ENCODE measurements at places on chromosomes 1 and 21. TPM values are rescaled to one million over a fixed set of nuclear protein-coding genes. Genes with fewer than 3 reads are reported as not detected.
A peak's percentile ranks its signal among the peaks of the same experiment; 100 is the strongest.

GRCh38 chr1:56583957-56584468 is 4.7 kb upstream of the PLPP3 start:
- DNase-seq: no peak

- no peak for DNase-seq
Observed at GRCh38 chr1:24957808-24958752, 28.0 kb upstream of the RUNX3 start.

DNA sequence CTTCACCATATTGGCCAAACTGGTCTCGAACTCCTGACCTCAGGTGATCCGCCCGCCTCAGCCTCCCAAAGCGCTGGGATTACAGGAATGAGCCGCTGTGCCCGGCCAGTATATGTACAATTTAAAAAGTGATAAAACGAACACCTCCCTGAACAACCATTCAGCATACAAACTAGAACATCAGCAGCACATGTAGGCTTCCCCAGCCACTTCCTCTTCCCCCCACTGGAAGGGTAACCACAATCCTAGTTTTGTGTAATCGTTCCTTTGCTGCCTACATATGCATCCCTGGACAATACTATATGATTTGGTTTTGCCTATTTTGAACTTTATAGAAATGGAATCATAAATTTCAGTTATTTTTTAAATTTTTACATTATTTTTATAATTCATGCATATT is 60.4 kb downstream of the DESI2 start:
- no peak for DNase-seq

DNA sequence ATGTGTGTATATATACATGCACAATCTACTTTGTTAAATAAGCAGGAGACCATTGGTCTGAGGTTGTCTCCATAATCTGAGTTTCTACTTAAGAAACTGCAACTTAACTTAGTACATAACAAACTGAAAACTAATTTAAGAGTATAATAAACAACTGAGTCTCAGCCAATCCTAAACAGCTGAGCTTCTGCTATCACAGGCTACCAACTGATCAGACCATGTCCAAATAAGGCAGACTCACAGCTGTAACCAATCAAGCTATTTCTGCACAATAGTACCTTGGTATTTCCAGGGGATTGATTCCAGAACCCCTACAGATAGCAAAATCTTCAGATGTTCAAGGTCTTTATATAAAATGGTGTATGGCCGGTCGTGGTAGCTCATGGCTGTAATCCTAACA is 26.0 kb upstream of the C1orf146 start:
- DNase-seq: no peak

DNA sequence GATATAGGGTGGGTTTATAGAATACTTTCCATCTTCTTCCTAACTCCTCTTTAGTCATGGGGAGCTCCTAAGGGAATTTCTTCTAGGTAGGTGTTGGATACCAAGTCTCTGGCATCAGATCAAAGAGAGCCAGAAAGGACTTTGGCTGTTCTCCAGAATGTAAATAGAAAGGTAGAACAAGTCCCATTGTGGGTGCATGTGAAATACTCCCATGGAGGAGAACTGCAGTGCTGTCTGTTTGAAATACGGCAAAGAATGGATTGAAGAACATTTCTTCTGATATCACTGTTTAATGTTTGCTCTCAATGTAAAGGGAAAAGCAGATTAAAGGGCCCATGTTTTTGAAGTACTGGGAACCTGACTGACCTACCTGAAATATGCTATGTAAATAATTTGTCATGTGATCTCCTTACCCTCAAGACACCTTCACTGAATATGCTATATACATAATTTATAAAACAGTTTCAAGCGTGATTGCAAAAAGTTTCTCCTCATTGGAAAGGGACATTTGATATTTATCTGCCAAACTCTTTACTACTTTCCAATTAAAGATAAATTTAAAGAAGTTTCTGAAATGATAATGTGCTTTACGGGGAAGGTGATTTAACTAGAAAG is 65.9 kb downstream of the LAMC1 start:
- no peak for DNase-seq

DNA sequence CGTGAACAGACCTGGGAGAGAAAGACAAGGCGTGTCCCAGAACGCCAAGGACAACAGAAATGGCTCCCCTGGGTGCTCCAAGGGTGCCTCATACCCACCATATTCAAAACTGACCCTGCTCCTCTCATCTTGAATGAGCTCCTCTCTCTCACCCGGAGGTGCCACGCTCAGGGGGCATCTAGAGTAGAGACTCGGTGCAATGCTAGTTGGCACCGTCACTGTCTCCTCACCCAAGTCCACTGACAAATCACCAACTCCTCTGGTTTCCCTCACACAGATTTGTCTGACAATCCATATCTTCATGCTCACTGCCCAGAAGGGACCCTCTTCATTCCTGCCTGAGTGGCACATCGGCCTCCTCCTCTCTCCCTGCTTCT is 5.0 kb downstream of the TMEM125 start:
- no peak for DNase-seq

GRCh38 chr21:19228226-19228625 is 824.6 kb upstream of the TMPRSS15 start:
- DNase-seq: peak; percentile 16

- no peak for DNase-seq
Observed at GRCh38 chr1:44315521-44315920, 39.5 kb downstream of the ERI3 start.

GRCh38 chr21:38326899-38327298 is 70.1 kb downstream of the KCNJ15 start:
- no peak for DNase-seq

DNA sequence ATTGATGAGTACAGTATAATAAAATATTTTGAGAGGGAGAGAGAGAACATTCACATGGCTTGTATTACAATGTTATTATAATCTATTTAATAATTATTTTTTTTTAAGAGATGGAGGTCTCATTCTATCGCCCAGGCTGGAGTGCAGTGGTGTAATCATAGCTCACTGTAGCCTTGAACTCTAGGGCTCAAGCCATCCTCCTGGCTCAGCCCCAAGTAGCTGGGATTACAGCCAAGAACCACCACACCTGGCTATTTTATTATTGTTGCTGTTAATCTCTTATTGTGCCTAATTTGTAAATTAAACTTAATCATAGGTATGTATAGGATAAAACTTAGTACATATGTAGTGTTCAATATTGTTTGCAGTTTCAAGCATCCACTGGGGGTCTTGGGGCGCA is 57.8 kb downstream of the HS2ST1 start:
- DNase-seq: no peak

GRCh38 chr1:165182975-165183374 is 173.5 kb downstream of the LMX1A start:
- no peak for DNase-seq

GRCh38 chr21:38833117-38833516 is 27.4 kb downstream of the ETS2 start:
- no peak for DNase-seq

GRCh38 chr1:171754353-171754705 is 12.5 kb upstream of the VAMP4 start:
- DNase-seq: no peak

The CFHR1 gene
- not detected for polyA plus RNA-seq

The MYBPH gene
- 0.33 TPM for polyA plus RNA-seq

The THEM5 gene
- polyA plus RNA-seq: 0.66 TPM

The CHRNB2 gene
- 0.53 TPM for polyA plus RNA-seq

The RAP1GAP gene
- 21.6 TPM for polyA plus RNA-seq

The STXBP3 gene
- polyA plus RNA-seq: 74.5 TPM

The GJC2 gene
- 1.2 TPM for polyA plus RNA-seq

The PROK1 gene
- polyA plus RNA-seq: 0.39 TPM

The ZMYM1 gene
- polyA plus RNA-seq: 19.9 TPM
